Hippocampal formation (tissue), 2 donors: ENCODE measurements at places on chromosomes 5 and 9.

DNA sequence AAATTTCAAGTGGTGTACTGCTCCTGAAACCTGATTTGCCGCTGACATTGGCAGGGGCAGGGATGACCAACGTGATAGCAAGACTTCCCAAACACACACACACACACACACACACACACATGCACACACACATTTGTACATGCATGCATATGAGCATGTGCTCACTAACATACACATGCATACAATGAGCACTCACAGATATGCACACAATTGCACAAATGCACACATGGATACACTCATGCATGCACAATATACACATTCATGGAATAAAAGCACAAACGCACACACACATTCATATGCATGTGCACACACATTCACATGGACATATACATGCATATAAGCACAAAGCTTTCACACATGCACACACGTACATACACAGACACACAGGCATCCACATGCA lies 181.2 kb upstream of the ZNF618 start:
- DNase-seq: no peak

GRCh38 chr5:121121786-121122185 lies 657.7 kb downstream of the PRR16 start:
- no peak for DNase-seq

- no peak for DNase-seq
These were observed 95.5 kb downstream of the USP20 start for GRCh38 chr9:129930743-129931142.

DNA sequence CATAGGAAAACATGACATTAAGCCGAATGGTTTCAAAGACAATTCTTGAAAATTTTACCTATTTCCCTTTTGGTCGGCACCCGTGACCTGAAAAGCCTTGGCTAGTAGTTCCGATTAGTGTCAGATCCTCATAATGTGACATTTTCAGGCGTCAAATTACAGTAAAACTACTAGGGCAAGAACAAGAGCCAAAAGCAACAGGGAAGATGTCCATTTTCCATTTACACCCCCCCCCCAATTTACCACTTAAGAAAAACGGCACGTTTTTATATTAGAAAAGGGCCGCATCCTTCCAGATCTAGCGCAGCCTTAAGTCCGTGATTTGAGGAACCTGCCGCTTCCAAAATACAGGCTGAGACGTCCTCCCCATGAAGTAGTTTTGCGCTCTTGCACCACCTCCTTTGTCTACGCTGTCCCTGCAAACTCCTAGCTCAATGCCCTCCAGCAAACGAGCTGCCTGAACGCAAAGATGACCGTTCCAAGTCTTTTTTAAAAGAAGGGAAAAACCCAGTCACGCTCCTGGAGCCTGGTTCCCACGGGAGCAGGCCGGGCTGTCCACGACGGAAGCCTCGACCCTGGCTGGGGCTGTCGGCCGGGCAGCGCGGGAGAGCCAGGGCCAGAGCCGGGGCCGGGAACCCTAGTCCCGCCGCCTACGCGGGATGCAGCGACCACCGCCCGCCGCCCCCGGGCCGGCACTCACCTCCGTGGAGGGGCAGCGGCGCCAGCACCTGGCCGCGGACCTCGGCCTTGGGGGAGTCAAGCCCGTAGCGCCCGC lies 616 bp downstream of the RNF130 start:
- DNase-seq: peak; percentile 45

- no peak for DNase-seq
These were observed 319.5 kb downstream of the PIK3R1 start for GRCh38 chr5:68534956-68535520.

DNA sequence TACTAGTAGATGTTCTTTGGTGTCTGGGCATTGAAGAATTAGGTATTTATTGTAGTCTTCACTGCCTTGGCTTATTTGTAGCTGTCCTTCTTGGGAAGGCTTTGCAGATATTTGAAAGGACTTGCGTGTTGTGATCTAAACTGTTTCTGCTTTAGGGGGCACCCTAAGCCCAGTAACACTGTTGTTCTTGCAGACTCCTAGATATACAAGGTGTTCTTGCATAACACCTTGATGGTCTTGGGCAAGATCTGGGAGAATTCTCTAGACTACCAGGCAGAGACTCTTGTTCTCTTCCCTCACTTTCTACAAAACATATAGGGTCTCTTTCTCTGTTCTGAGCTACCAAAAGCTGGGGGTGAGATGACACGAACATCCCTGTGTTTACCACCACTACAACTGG lies 179.1 kb downstream of the FAM170A start:
- DNase-seq: no peak

GRCh38 chr9:119773823-119774222 lies 404.6 kb upstream of the BRINP1 start:
- no peak for DNase-seq

- no peak for DNase-seq
These were observed 9.6 kb downstream of the LAMC3 start for GRCh38 chr9:131018621-131019020.

GRCh38 chr9:114602620-114603019 lies 8.5 kb upstream of the TMEM268 start:
- DNase-seq: no peak

- DNase-seq: no peak
These were observed 78.5 kb upstream of the TBC1D2 start for GRCh38 chr9:98333703-98334582.

- DNase-seq: no peak
These were observed 26.2 kb upstream of the MLANA start for GRCh38 chr9:5864446-5864845.

- DNase-seq: no peak
These were observed 109.4 kb downstream of the LIFR start for GRCh38 chr5:38447056-38447455.

DNA sequence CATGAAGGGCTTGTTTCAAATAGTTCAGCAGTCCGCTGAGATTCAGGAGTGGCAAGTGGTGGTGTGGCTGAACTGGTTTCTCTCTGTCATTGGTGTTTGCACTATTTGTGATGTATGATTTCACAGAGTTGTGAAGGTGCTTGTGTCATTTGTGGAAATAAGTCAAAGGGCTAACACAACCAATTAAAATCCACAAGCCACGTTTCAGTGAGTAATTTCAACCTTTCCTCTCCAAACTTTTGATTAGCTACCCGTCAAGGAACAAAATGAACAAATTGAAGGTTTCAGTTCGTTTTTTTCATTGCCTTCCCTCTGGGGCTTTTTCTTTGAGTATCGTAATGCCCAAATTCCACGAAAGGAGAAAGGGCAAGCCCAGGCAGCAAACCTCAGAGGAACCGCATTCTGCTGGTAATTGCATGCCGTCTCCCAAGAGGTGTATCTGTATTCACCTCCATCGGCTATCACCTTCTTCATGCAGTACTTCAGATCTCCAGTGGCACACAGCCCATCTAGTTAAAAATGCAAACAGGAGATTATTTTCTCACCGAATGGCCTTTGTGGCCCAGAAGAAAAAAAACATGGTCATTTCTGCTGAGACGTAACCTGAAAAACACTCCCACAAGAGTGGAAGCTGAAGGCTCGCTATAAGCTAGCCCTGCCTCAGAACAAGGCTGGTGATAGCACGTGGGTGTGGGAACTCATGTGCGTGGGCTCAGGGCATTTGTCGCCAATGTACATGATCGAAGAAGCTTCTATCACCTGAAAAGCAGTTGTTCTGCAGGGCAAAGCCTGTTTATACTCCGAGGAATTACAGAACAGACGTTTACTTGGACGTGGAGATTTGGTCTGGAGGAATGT lies 197.1 kb downstream of the NR3C1 start:
- no peak for DNase-seq

GRCh38 chr9:116275418-116276195 lies 122.0 kb downstream of the PAPPA start:
- no peak for DNase-seq

- no peak for DNase-seq
These were observed 278.3 kb upstream of the MPDZ start for GRCh38 chr9:13557746-13558145.

DNA sequence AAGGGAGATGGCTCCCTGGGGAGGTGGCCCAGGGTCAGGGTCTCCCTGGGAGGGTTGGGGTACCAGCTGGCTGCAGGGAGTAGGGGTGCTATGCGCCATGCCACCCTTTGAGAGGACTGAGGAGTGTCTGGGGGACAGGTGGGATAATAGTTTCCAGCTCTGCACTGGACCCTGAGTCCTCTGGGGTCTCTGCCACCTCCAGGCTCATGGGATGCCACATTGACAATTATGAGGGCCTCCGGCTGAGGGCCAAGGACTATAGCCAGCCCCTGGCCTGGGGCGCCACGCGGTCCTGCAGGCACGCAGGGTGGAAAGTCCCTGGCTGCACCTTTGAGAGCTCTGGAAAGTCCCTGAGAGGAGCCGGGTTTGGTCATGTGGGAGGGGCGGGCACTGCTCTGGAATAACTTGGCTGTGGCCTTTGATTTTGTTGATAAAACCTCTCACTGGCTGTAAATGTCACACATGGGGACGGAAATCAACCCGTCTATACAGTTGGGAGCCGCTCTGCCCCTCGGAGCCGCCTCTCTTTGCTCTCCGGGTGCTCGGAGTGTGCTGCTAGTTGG lies 16.0 kb downstream of the TRAF2 start:
- no peak for DNase-seq

DNA sequence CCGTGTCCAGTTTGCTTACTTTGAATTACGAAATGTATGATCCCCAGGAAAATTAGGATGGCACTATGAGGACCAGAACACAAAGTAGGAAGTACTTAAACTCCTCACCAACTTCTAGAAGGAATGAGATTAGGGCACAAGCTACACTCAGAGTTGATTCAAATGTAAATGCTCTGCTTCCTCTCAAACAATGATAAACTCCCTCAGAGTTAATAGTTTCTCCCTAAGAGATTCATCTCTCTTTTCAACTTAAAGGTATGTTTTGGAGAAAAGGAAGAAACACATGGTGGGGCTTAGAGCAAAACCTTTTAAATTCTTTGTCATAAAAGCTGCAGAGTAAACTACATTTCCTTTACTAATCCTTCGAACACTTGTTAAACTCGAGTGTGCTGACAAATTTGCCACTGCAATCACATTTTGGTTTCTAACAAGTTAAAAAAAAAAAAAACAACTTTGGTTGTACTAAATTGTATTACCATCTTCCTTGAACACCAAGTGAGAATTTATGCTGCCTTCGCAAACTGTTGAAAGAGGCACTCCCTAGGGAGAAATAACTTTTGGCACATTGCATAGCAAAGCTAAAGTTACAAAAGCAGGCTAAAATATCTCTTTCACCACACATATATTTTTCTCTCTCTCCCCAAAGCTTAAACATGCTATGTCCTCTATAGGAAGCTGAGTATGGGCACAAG lies 66.6 kb downstream of the DENND1A start:
- DNase-seq: no peak

- no peak for DNase-seq
These were observed 34.2 kb upstream of the CDC42SE2 start for GRCh38 chr5:131229623-131230022.
